ENCODE measurements at places on chromosomes 13 and 19.

DNA sequence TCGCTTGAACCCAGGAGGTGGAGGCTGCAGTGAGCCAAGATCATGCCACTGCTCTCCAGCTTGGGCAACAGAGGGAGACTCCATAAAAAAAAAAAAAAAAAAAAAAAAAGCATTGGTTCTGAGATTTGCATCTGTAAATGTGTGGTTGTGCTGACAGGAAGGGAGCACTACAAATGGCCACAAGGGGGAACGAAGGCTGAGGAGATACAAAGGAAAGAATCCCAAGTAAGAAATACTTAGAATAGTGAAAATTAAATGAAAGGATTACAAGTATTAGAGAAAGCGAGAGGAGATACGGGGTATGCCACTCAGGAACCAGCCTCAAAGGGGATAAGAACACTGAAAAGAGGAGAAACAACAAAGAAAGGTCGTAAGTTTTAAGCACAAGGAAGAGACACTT lies 284.9 kb downstream of the KLF12 start:
- DNase-seq, result no peak

- no peak for DNase-seq
Measured at GRCh38 chr13:111547726-111548273, 227.4 kb downstream of the TEX29 start.

DNA sequence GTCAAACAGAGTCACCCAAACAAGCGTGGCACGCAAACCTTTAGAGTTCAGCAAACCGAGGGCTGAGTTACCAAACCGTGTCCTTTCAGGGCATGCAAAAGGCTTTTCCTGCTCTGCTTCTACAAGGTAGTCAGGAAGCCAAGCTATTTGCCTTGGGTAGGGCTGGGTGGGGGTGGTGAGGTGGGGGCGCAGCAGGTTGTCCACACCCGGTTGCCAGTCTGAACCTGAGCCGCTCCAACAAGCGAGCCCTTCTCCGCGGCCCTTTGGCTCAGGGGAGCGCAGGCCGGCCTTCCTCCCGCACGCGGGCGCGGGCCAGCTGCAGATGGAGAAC lies 347 bp upstream of the CLDN10 start:
- no peak for DNase-seq

GRCh38 chr13:40652588-40652940 lies 13.9 kb downstream of the FOXO1 start:
- DNase-seq, result no peak

DNA sequence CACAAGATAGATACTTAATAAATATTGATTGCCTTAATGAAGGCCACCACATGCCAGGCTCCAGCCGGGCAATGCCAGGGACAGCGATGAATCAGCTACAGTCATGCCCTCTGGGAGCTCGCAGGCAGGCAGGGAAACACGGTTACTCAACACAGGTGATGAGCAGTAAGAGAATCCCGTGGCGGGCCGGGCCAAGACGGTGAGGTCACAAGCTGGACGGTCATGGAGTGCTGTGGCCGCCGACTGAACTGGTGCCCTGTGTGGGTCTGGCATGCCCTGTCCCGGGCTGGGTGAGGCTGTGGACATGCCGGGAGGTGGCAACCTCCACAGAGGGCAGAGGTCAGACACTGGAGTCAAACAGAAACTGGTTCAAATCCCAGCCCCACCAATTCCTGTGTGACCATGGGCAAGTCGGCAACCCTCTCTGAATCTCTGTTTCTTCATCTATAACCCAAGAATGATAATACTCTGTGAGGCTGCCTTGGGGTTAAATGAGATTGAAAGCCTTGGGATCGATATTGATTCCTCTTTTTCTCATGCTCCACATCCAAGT lies 13.2 kb upstream of the PAK4 start:
- DNase-seq, result no peak

GRCh38 chr19:38781058-38781457 lies 7.7 kb upstream of the LGALS7 start:
- no peak for DNase-seq

GRCh38 chr13:30145709-30146367 lies 161.5 kb downstream of the KATNAL1 start:
- DNase-seq, result no peak

DNA sequence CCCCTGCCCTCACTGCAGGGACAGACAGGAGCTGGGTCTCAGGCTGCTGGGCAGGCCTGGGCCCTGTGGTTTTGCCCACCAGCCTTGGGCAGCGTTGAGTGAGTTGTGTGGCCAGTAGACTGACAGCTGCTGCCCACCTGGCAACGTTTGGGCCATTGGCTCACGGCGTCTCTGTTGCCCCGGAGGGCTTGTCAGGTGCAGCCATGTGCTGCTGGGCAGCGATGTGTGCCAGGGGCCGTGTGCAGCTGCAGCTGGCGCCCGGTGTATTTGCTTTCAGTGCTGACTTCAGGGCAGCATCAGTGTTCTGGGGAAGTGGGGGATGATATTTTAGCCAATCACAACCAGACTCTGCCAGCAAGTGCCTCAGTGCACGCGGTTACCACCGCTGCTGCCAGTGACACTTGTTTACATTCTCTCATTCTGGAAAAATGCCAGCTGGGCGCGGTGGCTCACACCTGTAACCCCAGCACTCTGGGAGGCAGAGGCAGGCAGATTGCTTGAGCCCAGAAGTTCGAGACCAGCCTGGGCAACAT lies 10.6 kb downstream of the FZR1 start:
- no peak for DNase-seq

GRCh38 chr19:13043285-13043684 lies 48.0 kb downstream of the NFIX start:
- no peak for DNase-seq

All from ureter (tissue), 1 donor.